Right atrium auricular region (tissue), 2 donors: ENCODE measurements at places on chromosomes 5 and 9.

GRCh38 chr9:116008278-116008677 is 145.3 kb upstream of the PAPPA start:
- no peak for DNase-seq

GRCh38 chr5:33764786-33765185 is 127.0 kb downstream of the ADAMTS12 start:
- DNase-seq: no peak

- DNase-seq: no peak
Observed at GRCh38 chr9:93223260-93224180, 39.6 kb downstream of the WNK2 start.

GRCh38 chr9:111272581-111272980 is 57.4 kb downstream of the OR2K2 start:
- no peak for DNase-seq

DNA sequence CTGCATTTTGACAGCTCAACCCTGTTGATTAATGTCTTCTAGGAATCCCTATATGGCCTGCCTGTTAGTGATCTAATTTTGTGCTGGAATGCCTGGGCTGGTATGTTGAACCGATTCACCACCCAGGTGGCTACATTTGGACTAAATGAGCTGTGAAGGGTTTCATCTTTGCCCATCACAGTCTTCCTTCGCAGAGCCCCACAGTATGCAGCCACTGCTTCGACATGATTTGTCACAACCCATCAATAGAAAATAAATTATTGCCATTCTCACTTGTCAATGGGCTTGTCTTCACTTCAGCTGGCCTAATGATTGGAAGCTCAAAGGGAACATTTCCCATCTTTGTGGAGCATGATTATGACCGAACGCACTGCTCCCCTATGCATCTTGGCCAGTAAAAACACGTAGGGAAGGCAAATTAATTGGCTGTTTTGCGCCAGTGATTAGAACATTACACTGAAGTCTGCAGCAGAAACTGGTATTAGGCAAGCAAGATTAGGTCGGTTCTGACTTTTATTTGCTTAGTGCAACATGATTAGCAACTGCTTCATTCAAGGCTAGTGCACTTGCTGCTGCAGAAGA is 408.5 kb downstream of the KIAA0825 start:
- no peak for DNase-seq

DNA sequence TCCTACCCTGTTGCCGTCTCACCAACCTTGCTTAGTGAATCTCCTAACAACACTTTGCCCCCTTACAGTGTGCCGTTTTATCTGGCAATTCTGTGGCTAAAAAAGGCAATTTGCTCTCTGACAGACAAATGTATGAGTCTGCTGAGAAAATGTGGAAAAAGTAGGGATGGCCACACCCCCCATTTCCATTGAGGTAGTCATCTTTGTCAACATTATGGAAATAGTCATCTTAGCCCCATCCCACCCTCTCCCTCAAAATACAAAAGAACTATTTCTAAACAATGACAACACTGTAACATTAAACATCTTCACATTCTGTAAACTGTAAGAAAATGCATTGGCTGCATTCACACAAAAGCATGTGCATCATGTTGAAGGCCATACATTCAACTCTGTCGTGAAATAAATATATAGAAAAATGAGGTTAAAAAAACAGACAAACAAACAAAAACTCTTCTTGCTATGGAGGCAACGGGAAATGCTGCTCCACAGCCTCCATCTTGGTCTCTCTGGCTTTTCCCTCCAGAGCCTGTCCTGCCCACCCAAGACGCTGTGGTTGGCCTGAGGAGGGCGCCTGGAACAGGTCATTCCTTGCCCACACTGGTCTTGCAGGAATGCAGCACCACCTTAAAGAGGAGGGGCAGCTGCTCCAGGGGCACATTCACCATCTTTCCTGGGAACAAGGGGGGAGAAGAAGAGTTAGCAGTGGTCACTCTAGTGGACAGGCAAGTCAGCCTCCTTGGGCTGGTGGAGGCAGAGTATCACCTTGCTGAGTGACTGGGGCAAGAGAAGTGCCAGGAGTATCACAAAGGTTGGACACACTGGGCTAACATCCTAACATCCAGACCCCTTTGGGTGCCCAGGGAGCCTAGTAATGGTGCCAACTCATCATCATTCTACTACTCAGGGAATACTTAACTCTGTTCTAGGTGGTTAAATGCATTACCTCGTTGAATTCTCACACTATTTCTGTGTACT is 15.2 kb upstream of the NR5A1 start:
- DNase-seq: no peak

GRCh38 chr9:37992924-37993349 is 76.1 kb downstream of the SHB start:
- DNase-seq: no peak

DNA sequence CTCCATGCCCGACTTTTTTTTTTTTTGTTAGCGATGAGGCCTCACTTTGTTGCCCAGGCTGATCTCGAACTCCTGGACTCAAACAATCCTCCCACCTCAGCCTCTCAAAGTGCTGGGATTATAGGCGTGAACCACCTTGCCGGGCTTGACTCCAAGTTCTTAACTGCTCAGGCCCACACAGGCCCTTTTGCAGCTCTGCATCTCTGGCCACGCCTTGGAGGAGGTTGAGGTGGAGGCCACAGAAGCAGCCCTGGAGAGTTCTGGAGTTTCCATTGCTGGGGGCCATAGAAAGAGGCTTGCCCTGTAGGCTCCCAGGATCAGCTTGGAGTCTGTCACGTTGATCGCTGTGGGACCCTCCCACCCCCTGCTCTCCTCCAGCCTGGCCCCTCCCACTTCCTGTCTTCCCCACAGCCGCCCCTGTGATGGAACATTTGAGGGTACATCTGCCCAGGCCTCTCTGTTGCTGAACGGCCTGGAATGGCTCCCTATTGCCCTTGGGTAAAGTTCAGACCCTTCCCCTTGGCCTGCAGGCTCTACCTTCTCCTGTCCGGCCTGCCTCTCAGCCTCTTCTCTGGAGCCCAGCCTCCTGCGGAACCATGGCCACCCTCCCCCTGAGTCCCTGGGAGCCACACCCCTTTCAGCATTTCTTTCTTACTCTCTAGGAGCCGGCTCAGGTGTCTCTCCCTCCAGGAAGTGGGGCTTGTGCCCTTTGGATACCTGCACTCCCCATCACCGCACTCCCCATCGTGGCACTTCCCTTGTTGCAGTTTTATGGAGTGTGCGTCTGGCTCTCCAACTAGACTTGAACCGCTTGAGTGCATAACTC is 30.4 kb upstream of the IER5L start:
- no peak for DNase-seq

DNA sequence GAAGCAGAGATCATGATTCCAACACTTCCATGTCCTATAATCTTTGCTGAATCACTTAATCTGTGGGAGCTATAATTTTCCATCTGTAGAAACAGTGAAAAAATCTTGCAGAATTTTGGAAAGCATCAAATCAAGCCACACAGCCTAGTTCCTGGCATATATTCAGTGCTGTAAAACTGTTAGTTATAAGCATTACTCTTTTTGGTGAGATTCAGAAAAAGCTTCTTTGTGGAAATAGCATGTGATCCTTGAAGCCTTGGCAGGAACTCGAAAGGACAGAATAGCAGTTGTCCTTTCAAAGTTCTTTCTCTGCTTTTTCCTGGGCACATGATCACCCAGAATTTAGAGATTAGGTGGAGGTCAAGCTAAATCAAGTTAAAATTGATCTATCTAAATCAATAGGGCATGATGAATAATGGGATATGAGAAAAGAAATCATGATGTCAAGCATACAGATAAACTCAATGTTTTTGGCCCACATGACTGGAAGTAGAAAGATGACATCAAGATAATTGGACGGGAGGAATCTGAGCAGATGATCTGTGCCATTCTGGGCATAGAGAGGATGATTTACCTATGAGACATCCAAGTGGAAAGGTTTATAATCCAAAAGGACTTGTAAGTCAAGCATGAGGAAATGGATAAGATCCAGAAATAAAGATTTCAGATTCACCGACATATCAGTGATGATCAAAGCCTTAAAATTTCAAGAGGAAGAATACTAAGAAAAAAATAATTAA is 73.1 kb downstream of the TMEM232 start:
- DNase-seq: no peak

DNA sequence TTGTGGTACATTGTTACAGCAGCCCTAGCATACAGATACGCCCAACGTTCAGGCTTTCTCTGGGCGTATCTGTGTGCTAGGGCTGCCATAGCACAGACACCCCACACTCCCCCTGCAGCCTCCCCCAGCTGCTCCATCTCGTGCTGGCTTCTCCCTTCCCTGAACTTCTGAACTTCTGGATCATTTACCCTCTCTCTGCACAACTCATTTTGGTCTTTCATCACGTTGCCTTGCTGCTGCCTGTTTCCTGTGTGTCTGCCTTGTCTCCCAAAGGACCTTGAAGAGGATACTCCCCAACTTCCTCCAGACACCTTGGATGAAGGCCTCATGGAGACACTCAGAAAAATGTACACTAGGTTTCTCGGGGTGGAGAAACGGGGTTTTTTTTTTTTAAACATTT is 37.3 kb downstream of the SLIT3 start:
- no peak for DNase-seq

GRCh38 chr9:10697044-10697443 is 84.2 kb upstream of the PTPRD start:
- DNase-seq: no peak

DNA sequence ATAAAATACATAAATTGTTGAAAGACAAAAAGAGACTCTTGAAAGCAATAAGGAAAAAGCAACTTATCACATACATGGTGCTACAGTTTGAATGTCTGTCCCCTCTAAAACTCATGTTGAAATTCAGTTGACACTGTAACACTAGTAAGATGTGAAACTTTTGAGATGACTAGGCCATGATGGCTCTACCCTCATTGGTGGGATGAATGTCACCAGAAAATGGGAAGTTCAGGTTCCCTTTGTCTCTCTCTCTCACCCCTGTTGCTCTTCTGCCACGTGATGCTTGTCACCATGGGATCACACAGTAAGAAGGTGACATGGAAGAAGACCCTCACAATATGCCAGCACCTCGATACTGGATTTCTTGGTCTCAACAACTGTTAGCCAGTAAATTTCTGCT is 50.3 kb upstream of the SPTLC1 start:
- DNase-seq: no peak

DNA sequence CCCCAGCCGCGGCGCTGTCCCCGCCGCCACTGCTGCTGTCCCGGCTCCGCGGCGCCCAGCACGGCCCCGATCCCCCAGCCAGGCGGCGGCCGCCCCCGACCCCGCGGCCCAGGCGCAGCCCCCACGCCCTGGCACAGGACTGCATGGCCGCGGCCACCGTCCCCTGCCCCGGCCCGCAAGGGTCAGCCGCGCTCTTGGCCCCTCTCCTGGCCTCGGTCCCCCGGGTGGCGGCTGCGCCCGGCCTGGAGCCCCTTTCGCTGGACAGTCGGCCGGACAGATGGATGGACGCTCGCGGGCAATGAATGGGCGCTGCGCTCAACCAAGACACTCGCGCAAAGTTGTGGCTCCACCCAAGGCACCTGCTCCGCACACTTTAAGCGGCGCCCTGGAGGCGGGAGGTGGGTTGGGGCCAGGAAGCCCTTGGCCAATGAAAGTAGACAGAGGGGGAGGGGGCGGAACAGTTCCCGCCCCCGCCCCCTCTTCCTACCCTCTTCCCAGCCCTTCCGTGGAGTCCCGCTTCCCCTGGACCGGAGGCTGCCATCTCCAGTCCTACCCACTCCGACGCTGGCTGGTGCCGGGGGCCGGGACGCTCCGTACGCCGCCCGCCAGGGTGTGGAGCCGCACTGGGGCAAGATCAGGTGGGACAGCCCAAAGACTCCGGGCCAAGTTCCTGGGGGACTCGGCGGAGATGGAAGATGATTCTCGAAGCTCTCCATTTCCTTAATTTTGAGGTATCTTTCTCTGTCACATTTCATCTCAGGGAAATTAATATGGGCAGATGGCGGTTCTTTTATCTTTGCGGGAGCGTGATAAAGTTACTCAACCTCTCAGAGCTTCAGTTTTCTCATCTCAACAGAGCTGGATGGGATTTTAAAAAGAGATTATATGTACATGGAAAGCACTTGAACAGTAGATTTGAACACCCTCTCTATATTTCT is at the start of gene GLDC:
Gene GLDC (minus strand): TSS at position 375 of the 938 bp plus-strand sequence. CDS start 230 bp downstream, at position 145.
- peak; percentile 59 for DNase-seq

GRCh38 chr5:68418201-68418600 is 202.6 kb downstream of the PIK3R1 start:
- DNase-seq: no peak

DNA sequence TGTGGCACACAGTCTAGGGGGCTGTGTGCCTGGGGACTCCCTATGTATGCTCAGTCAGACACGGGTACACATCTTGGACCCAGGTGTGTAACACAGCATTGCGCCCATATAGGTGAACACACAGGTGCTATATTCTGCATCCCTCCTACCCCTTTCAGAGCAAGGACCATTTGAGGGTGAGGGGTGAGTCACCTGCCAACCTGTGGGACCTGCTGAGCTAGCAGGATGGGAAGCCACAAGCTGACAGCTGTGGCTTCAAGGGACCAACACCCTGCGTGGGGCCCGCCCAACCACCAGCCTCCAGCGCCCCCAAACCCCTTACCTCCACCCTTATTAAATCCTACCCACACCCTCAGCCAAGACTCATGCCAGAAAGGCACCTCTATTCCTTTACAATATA is 14.6 kb upstream of the AQP7 start:
- no peak for DNase-seq

DNA sequence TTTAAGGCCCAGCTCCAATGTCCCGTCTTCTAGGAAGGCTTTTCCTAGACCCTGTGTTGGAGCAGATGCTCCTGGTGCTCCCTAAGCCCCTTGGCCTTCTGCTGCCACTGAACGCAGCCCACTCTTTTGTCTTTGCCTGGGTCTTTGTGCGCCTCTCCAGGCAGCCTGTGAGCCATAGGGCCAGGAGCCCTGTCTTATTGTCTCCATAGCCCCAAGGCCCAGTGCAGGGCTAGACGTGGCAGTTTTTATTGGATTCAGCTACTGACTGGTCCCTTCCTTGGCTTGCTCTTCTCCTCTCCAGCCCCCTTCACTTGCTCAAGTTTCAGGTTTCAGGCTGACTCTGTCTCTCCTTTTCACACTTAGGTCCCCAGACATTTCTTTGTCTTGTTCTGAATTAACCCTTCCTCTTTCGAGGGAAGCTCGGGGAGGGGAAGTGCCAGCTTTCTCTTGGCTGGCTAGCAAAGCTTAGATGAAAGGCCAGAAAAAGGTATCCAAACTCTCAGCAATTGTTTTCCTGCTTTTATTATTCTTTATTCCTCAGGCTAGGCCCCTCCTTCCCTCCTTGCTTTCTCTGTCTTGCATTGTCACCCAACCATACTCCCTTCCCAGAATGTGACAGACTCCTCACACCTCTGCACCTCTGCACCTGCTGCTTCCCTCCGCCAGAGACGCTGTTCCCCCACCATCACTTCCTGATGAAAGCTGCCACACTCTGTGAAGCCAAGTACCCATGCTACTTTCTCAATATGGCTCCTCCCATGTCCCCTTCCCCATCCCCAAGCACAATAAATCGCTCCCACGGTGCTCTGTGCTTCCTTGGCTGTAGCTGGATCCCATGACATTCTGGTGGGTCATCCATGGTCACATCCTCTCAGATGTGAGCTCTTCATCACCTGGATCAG is 101.6 kb upstream of the CPEB4 start:
- DNase-seq: no peak

GRCh38 chr5:32278406-32278805 is 34.3 kb downstream of the MTMR12 start:
- DNase-seq: no peak
